ENCODE measurements at places on chromosomes 12 and 14.
A peak's percentile ranks its signal among the peaks of the same experiment; 100 is the strongest.

DNA sequence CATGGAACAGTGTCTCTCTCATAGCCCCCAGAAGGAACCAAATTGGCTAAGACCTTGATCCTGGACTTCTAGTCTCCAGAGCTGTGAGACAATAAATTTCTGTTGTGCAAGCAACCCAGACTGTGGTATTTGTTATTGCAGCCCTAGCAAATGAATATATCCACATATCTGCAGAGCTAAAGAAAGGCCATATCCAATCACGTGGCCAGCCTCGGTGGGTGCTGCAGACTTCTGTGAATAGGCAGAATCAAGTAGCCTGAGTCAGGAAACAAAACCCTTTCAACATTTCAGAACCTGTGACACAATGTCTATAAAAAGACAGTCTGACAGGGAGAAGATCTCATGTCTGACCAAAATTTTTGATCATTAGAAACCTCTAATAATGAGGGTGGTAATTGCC is 71.0 kb upstream of the CPM start:
- H3K36me3 ChIP-seq: no peaks in the 10 kb centered on the region
- H3K27ac ChIP-seq: no peak overlapping the region
- no peak overlapping the region for H3K4me3 ChIP-seq

DNA sequence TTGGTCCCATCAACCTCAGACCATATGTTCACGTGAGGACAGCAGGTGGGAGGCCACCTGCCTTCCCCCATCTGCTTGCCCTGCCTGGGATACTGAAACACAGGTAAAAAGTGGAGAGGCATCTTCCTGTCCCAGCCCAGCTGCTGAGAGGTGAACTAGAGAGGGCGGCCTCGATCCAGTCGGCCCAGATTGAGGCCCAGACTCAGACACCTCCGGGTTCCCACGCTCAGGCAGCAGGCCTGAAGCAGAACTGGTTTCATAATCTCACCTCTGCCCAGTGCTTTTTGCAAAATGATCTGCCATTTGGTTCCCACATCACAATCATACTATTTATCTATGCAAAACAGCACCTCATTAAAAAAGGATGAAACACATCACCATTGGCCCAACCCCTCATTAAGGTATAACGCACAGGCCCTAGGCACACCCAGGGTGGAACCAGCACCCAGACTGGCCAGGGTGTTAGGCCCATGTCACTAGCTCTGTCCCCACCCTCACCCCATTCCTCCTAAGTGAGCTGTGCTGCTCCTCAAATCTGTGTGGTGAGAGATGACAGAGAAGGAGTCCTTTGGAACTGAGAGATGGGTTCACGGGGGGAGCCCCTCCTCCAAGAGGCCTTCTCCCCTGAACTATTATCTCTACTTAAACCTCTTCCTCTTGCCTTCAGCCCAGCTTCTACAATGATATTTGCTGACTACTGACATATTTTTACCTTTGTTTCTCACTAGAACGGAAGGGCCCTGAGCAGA is 81.1 kb downstream of the ZFP36L1 start:
- peak; percentile 35 for DNase-seq
- no peaks in the 10 kb centered on the region for H3K36me3 ChIP-seq
- no peaks in the 10 kb centered on the region for H3K27me3 ChIP-seq
- peak overlapping the region; percentile 44 for H3K27ac ChIP-seq
- H3K4me3 ChIP-seq: no peak overlapping the region

- H3K27me3 ChIP-seq: no peaks in the 10 kb centered on the region
- no peak overlapping the region for H3K4me3 ChIP-seq
- no peak overlapping the region for H3K27ac ChIP-seq
- no peak for DNase-seq
Measured at GRCh38 chr14:93065272-93065730, 50.4 kb downstream of the ITPK1 start.

DNA sequence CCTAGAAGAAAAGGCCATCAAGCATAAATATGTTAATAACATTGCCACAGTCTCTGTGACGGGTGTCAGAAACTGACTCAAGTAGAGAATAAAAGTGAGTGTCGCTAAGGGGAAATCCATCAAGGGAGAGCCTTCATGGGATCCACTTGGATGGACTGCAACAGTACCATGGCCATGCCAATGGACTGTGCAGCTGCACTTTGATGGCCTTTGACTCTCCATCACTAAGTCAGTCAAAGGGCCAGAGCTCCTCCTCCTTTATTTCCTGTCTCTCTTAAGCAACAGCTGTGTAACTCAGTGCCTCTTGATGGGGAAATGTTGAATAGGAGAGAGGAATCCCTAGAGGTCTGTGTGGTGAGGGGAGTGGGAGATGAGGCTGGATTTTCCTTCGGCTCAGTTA is 335.2 kb downstream of the BMP4 start:
- no peak overlapping the region for H3K4me3 ChIP-seq
- H3K27me3 ChIP-seq: no peaks in the 10 kb centered on the region
- no peak for DNase-seq
- no peaks in the 10 kb centered on the region for H3K36me3 ChIP-seq
- no peaks in the 10 kb centered on the region for H3K4me1 ChIP-seq

- no peaks in the 10 kb centered on the region for H3K27me3 ChIP-seq
- H3K4me1 ChIP-seq: peaks cover 5% of the 10 kb centered on the region
- DNase-seq: no peak
- no peaks in the 10 kb centered on the region for H3K36me3 ChIP-seq
- H3K4me3 ChIP-seq: no peak overlapping the region
Measured at GRCh38 chr12:132246997-132247717, 82.2 kb downstream of the GALNT9 start.

GRCh38 chr14:21768116-21768874 is 94.7 kb upstream of the OR4E1 start:
- no peak overlapping the region for H3K27ac ChIP-seq
- H3K36me3 ChIP-seq: no peaks in the 10 kb centered on the region
- no peaks in the 10 kb centered on the region for H3K27me3 ChIP-seq
- peak overlapping the region; percentile 26 for H3K4me3 ChIP-seq
- no peak for DNase-seq
- no peaks in the 10 kb centered on the region for H3K4me1 ChIP-seq

DNA sequence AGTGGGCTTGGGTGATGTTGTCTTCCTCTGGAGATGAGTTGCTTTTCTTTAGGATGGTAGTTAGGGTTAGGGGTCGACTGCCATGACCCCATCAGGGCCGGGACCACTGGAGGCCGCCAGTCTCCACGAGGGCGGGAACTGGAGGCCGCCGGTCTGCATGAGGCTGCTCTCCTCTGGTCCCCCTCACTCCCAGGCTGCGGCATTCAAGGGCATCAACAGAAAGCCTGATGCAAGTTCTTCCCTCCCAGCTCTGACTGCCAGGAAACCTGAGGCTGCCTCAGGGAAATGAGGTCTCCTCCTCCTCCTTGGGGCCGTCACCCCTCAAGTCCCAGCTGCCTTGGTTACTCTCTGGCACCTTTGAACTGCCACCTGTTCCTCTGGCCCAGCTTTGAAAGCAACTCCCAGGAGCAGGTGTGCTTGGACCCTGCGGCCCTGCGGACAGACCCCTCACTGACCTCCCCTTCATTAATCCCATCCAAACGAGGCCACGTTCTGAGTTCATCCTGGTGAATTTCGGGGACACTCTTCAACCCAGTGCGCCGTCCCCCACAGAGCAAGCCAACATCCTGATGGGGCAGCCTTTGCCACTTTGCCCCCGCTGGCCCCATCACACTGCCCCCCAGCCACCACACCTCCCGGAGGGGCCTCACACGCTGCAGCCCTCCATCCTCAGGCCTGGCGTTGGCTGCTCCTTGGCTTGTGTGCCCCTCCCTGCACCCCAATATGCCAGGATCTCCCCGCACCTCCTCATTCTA is 37.2 kb upstream of the FBRSL1 start:
- no peaks in the 10 kb centered on the region for H3K27me3 ChIP-seq
- H3K36me3 ChIP-seq: no peaks in the 10 kb centered on the region
- DNase-seq: no peak
- no peak overlapping the region for H3K27ac ChIP-seq

DNA sequence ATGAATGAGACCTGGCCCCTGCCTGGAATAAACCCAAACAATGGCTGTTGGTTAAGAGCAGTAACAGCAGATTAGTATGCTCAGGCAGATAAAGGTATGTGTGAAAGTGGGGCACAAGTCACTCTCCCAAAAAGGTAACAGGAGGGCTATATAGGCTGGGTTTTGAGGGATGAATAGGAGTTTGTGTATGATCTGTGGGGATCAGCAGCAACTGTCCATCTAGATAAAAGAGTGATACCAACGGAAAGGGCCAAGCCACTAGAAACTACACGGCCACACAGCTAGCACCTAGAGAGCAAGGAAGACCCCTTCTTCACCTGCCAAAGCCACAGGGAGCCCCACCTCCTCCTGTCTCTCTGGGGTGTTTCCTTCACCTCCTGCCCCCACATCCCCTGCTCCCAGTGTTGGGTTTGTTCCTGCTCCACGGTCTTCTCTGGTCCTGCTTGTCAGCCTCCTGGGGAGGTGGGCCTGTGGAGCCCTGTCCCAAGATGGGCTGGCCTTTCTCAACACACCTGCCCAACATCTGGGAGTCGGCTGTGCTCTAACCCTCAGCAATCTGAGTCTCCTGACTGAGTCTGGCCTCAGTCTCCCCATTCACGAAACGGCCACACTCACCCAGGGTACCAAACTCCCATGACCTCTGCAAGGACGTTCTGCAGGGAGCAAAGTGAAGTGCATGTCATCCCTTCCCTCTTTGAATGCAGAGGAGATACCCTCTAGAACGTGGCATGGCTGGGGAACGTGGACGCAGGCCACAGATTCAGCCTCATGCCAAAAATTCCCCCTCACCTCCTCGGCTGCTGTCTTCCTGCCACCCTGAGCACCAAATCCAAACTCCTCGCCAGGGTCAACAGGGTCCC is 108.2 kb downstream of the NCOR2 start:
- DNase-seq: no peak
- H3K4me3 ChIP-seq: no peak overlapping the region
- peaks cover 20% of the 10 kb centered on the region for H3K36me3 ChIP-seq
- H3K27me3 ChIP-seq: no peaks in the 10 kb centered on the region
- no peak overlapping the region for H3K27ac ChIP-seq

GRCh38 chr12:116990971-116991966 is 80.5 kb downstream of the FBXW8 start:
- H3K27me3 ChIP-seq: no peaks in the 10 kb centered on the region
- H3K4me3 ChIP-seq: no peak overlapping the region
- H3K36me3 ChIP-seq: peaks cover 20% of the 10 kb centered on the region
- DNase-seq: no peak

- DNase-seq: no peak
- H3K27ac ChIP-seq: no peak overlapping the region
- no peak overlapping the region for H3K4me3 ChIP-seq
- no peaks in the 10 kb centered on the region for H3K27me3 ChIP-seq
Measured at GRCh38 chr12:18270958-18271460, 9.7 kb downstream of the PIK3C2G start.

Measured in CD4-positive, alpha-beta T cell (primary cell).